ENCODE measurements at places on chromosomes 6 and 20.

GRCh38 chr6:167485186-167485978, 160.5 kb downstream of the TTLL2 start:
- no peak for DNase-seq

GRCh38 chr20:46179862-46180261, 61.7 kb downstream of the CD40 start:
- no peak for DNase-seq

DNA sequence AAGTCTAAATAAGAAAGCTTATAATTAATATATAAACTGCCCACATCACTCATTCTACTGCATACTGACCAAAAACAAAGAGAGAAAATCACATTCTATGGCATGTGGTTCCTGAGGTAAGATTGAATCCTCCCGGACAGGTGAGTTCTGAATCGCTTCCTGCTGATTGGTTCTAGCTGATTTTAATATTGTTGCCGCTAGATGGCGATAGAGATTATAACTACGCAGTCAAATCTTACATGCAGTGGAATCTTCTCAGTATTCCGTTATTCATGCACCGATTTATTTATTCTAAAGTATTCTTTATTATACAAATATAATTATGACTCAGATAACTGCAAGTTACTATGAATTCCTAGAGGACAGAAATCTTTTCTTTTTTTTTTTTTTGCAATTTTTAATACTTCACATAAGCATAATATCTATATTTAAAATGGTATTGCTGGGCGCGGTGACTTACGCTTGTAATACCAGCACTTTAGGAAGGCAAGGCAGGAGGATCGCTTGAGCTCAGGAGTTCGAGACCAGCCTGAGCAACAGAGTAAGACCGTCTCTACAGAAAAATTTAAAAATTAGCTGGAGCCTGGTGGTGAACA, 24.2 kb upstream of the TMX4 start:
- no peak for DNase-seq

GRCh38 chr20:3572151-3572550, 91.0 kb downstream of the GFRA4 start:
- DNase-seq = no peak

GRCh38 chr20:61037498-61037897, 214.6 kb upstream of the CDH4 start:
- no peak for DNase-seq

DNA sequence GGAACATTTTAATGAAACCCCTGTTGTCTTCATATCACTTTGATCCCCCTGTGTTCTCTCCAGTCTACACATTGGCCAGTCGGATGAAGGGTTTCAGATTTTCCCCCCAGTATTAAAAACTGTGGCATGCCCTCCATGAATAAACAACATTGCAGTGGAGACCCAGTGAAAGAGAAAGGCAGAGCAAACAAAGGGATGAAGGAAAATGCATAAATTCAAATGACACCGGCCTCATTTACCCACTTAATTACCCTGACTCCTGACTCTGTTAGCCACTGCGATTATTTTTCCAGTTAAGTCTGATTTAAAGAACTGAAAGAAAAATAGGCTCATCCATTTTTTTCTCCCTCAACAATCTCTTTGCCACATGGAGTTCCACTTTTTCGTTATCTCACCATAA, 569.2 kb downstream of the TFAP2B start:
- no peak for DNase-seq

- DNase-seq = no peak
Observed at GRCh38 chr20:59784791-59785668, 148.4 kb downstream of the SYCP2 start.

DNA sequence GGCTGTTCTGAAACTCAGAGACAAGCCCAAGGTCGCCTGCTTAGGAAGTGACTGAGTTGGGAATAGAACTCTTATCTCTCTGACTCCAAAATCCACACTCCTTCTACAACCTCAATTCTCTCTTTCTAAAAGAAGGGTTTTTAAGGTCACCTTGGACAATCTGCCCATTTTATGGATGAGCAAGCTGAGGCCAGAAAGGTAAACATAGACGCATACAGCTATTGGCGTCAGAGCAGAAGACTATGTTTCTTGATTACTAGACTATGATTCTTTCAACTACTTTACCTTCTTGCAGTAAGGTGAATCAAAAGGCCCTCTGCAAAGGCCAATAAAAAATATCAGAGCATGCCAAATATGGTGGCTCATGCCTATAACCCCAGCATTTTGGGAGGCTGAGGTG, 276.6 kb downstream of the CLIC5 start:
- no peak for DNase-seq

- DNase-seq = no peak
Observed at GRCh38 chr6:136539967-136540652, 10.1 kb downstream of the MAP7 start.

DNA sequence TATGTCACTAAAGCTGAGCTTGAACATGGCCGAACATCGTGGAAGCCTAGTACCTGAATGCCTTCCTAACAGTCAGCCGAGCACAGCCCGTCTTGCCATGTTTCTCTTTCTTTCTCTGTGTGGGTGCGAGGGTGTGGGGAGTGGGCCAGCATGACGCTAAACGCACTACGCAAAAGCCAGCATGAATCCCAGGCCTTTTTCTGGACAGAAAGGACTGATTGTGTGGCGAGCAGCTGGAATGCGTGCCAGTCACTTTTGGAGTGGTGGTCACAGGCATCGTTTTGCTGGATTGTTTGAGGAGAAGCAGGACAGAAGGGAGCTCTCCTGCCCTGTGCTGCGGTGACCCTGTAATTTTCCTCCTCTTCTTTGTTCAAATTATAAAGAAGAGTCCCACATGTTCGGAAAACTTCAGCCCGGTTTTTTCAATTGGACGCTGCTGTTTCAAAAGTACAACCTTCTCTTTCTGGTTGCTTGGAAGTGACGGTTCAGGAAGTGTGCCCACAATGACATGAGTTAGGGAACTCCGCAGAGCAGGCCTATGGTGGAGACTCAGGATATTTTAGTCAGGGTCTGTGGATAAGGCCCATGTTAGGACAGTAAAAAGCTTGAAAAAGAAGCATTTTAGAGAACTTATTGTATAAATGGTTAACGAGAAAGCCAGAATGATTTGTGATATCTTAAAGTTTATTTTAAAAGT, 54.3 kb downstream of the PDE7B start:
- no peak for DNase-seq

DNA sequence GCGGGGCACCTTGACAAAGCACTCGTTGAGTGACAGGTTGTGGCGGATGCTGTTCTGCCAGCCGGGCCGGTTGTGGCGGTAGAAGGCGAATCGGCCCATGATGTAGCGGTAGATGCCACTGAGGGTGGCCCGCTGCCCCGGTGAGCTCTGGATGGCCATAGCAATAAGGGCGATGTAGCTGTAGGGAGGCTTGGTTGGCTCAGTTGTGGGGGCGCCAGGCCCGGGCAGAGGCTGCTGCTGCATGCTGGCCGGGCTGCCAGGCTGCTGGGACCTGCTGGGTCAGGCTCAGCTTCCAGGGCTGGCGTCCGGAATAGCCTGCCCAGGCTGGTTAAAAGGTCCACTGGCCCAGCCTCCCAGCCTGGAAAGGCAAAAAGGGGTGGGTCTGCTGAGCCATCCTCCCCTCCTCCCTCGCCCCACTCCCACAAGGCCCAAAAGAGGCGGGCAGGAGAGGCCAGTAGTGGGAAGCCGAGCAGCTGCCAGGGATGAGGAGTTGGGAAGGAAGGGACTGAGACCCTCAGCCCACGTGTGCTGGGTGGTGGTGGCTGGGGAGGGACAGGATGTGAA, at the start of gene FOXS1:
Gene FOXS1 (minus strand): TSS at position 305 of the 564 bp plus-strand sequence. CDS start 62 bp downstream, at position 243.
- DNase-seq = no peak

GRCh38 chr20:50551288-50551687, 41.1 kb downstream of the PTPN1 start:
- DNase-seq = no peak

- no peak for DNase-seq
Observed at GRCh38 chr6:170038708-170039107, 252.2 kb downstream of the DLL1 start.

GRCh38 chr20:36132802-36133211, 21.7 kb upstream of the EPB41L1 start:
- DNase-seq = no peak

- no peak for DNase-seq
Observed at GRCh38 chr6:116500969-116501433, 10.4 kb upstream of the CALHM5 start.

GRCh38 chr6:35341557-35341956, 801 bp upstream of the PPARD start:
- no peak for DNase-seq

GRCh38 chr6:63186970-63187369, 24.3 kb upstream of the FKBP1C start:
- DNase-seq = no peak

DNA sequence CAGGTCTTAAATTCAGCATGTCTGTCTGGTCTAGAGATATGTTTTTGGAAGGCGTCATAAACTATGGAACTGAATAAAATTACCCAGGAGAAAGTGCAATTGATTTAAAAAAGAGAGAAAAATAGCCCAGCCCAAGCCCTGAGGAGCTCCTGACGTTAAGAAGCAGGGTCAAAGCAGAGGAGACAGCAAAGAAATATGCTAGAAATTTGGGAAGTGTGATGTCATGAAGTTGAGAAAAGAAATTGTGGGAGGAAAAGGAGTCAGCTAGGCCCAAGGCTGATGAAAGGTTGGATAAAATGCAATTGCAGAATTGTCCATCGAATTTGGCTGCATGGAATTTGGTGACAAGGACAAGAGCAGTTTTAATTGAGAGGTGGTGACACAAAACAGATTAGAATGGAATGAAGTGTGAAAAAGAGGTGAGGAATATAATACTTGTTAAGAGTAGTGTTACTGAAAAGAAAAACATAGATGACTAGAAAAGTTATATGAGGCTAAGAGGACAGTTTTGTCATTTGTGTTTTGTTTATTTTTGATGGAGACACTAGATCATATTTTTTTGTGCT, 381.6 kb downstream of the LAMA2 start:
- no peak for DNase-seq

GRCh38 chr6:157185171-157185570, 138.1 kb downstream of the TMEM242 start:
- DNase-seq = no peak

DNA sequence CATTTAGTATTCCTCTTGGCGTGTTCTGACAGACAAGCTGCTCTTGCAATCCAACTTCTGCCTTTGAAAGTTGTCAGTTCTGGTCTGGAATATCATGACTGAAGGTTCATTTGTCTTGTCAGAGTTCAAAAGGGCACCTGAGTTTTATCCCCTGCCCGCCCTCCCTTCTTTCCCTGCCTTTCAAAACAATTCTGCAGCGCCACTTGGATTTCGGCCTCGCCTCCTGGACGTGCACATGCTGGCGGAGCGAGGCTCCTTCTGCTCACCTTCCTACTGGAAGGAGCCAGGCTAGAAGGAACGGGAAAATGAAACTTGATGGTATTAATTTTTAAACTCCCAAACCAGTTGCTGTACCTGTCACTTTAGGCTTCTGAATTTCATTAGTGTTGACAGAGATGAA, 55.7 kb upstream of the HDGFL1 start:
- no peak for DNase-seq

DNA sequence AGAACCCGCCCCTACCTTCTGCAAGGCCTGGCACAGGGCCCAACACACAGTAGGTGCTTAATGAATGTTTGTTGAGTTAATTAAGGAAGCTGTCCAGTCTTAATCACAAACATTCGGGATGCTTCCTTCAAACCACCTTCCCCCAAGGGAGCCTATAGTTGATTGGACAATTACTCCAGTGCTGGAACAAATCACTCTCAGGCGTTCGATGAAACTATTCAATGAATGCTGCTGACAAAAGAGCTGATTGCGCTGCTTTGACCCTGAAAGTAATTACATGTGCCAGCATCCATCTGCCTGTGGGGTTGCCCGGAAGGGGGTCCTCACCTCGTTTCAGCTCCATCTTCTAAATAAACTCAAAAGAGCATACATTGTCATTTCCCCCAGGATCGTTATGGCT, 112.0 kb upstream of the SRSF6 start:
- DNase-seq = no peak

- DNase-seq = no peak
Observed at GRCh38 chr20:34199183-34199582, 42.0 kb upstream of the ASIP start.

DNA sequence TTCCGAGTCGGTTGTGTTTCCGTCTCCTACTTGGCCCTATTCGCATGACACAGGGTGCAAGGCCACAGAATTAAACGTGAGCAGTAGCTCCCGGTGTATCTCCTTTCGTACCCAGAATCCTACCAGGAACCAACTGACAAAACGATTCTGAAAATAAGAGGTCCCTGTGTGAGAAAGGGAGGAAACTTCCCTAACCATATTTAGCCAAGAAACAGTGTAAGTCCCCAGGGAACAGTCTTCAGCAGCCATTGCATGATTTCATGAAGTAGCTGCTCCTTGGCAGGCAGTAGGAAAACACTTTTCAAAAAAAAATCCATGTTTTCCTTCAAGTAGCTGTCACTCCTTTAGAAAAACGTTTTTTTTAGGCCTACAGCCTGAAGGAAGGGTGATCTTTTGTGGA, 46.9 kb downstream of the PDE10A start:
- no peak for DNase-seq

GRCh38 chr6:13487122-13488014, at the start of gene GFOD1:
Gene GFOD1 (minus strand): TSS chr6:13487600. CDS start chr6:13486890, 710 bp downstream.
- peak; percentile 78 for DNase-seq

- DNase-seq = no peak
Observed at GRCh38 chr6:44735630-44735963, 348.1 kb downstream of the CDC5L start.

- no peak for DNase-seq
Observed at GRCh38 chr20:63049191-63049518, 42.4 kb upstream of the BHLHE23 start.

- DNase-seq = no peak
Observed at GRCh38 chr6:170238741-170239565, 51.9 kb downstream of the DLL1 start.

DNA sequence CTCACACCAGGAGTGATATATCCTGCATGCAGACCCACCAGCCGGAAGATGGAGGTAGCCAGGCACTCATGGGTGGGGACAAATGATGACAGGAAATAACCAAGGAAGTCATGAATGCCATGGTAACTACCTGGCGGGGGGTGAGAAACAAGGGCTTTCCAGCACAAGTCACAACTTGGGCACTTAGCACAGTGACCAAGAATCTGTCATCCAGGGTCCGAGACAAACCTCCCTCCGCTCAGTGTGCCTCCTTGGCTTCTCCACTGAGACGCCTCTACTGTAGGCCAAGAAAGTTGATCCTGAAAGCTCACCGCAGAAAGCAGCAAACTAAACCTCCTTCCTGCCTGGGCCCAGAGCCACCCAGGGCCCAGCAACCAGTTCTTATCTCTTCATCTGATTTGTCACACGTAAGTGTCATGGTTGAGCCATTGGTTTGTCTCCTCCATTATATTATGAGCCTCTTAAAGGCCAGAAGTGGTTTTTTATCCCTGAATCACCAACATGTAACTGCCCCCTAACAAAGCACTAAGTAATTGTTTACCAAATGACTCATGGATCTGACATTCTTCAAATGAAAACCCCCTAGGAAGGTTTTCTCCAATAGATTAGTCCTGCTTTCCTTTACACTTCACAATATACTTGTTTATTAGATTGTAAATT, 84.3 kb upstream of the TAB2 start:
- DNase-seq = peak; percentile 39

DNA sequence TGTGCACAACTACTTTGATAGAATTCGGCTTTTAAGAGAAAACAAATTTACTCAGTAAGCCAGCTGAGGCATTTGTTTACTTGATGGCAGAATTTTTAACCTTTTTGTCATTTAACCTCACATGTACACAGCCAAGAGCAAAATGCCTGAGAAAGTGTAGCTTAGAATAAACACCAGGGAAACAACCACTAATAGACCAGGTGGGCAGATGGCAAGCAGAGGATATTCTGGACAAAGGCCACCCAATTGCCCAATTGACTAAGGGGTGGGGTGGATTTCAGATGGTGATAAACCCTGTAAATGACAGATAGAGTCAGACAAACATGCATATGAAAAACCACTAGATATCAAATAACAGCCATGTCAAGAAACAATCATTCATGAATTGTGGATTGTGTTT, 190.7 kb upstream of the FBXL4 start:
- DNase-seq = no peak
